ENCODE measurements at places on chromosomes 5 and 9.

GRCh38 chr5:31404325-31404724, 127.6 kb downstream of the DROSHA start:
- no peak for DNase-seq

DNA sequence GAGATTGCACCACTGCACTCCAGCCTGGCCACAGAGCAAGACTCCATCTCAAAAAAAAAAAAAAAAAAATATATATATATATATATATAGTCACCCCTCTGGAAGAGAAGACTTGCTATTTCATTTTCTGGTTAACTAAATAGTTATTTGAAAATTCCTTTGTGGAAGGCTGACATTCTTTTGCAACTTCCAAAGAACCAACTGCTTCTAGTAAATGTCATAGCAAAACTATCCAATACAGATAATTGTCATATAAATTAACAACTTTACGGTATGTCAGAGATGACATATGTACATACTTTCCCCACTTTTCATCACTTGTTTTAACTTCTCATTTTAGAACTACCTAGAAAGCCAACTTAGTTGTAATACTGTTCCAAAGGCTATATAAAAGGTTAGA, 50.9 kb downstream of the PRUNE2 start:
- DNase-seq: no peak

DNA sequence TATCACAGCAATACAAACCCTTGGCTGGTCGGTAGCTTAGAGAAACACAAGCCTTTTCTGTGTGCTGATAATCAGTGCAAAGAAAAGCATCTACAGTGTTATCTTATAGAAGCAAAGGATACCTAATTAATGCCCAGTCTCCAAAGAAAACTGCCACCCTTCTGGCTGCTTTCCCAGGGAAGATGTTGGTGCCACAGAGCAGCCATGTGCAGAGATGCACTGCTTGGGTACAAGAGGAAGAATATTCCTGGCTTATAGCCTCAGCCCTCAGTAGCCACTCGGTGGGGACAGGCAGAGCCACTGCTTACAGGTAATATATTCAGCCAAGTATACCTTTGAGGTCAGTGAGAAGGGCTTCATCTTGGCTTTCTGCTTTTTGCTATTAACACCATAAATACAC, 185.3 kb downstream of the PCSK1 start:
- no peak for DNase-seq

- no peak for DNase-seq
Measured at GRCh38 chr5:134103397-134103796, 11.1 kb upstream of the TCF7 start.

DNA sequence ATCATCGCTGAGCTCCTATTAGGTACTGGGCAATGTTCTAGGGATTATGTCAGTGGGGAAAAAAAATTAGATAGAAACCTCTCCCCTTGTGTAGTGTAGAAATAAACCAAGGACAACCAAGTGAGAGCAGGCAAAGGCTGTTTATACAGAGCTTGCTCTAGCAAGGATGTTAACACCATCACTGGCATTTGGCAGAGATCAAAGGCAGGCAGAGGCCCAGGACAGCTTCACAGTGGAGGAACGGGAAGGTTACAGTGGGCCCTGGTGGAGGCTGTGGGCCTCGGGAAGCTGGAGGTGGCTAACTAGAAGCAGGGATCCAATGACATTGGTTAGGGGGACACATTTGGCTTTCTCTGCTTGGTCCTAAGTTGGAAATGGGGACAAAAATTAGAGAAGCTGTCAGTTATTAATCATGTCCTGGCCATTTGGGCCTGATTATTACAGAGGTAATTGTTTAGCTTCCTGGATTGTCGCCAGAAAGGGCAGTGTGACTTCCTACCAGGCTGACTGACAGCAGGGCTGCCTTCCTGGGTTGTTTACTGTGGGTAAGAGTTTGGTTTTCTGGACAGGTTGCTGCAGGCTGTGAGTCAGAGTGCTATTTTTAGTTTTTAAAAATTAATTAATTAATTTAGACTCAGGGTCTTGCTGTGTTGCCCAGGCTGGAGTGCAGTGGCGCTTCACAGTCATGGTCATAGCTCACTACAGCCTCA, 259.3 kb downstream of the ROR2 start:
- DNase-seq: no peak

DNA sequence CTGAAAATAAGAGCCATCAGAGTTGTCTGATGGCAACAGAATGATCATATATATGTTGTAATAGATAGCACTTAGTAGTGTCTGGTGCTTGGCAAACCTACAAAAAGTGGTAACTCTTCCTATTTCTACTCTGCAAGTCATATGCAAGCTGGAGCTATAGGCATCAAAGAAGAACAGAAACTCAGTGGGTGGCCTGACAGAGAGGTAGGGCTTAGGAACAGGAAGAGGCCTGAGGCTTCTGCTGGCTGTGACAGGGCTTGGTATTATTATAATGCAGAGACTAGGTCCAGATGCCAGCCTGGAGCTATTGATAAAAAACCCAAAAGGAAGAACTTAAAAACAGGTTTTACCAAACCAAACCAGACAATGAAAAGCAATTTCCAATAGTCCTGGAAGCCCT, 4.4 kb upstream of the DIAPH1 start:
- no peak for DNase-seq

DNA sequence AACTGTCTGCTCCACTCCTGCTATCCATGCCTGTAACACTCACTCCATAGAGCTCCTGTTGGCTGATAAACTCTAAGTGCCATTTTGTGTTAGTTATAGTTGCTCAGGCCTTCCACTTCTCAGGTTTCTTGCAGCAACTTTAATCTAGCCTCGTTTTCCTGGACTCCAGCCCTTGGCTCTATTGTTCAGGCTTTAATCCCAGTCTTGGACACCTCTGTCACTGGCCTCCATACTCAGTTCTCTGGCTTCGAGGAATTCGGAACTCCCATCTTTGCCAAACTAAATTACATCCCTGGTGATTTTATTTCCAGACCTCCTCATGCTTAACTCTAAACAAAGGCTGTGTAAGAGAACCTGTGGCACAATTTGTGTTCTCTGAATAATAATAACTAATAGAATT, 39.8 kb downstream of the EMB start:
- no peak for DNase-seq

DNA sequence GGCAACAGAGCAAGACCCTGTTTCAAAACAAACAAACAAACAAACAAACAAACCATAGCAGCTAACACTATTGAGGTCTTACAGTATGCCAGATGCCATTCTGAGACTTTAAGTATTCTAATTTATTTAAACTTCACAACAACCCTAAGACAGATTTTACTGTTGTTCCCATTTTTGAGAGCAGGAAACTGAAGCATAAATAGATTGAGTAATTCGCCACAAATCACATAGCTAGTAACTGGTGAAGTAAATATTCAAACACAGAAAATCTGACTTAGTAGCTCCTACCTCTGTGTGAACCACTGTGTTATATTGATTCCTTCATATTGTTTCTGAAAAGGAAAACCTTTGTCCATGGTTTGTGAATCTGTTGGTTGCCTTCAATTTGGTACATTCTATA, 98.4 kb downstream of the UNC13B start:
- DNase-seq: no peak

- no peak for DNase-seq
Measured at GRCh38 chr5:156367597-156367996, 40.6 kb downstream of the SGCD start.

DNA sequence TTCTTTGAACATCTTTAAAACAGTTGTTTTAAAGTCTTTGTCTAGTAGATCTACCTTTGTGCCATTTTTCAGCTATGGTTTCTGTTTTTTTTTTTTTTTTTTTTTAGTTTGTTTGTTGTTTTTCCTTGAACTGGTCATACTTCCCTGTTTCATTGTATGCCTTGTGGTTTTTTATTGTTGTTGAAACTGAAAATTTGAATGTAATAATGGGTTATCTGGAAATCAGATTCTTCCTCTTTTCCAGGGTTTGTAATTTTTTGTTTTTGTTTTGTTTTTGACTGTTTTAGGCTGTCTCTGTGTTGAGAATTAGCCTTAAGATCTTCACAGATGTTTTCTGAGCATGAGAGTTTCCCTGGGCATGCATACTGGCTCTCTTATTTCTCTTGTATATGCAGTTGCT, 269.6 kb upstream of the DAP start:
- DNase-seq: no peak

GRCh38 chr5:123351240-123351639, 72.0 kb downstream of the CEP120 start:
- no peak for DNase-seq

DNA sequence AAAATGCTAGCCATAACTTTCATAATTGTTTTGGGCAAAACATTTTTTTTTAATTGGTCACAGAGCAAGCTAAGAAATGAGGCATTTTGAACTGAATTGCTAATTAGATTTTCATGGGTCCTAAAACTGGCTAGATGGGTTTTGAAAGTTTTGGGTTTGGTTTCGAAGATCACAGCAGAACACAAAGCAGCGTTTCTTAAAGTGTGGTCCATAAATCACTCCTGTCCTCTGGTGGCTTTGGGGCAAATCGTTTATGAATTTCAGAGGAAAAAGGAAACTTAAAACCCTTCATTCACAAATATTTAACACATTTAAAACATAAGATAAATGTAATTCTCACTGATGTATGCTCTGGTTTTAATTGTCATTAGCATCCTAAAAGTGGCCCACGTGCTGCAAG, 503.7 kb downstream of the SPATA31D1 start:
- DNase-seq: no peak
